LNCaP clone FGC (cell line): ENCODE measurements at places on chromosomes 6 and 20.

DNA sequence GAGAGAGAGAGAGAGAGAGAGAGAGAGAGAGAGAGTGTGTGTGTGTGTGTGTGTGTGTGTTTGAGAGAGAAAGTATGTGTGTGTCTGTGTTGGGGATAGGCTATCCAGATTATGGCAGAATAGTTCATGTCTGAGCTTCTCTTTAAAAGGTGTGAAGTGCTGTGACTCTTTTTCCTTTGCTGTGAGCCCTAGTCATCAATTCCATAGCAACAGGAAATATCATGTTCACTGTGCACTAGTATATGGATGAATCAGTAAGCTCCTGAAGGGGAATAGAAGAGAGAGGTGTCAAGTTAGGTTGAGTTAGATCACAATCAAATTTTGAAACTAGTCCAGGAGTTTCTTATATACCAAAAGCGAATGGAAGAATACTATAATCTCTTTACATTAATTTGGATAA lies 318.7 kb downstream of the RFPL4B start:
- no peak for DNase-seq

DNA sequence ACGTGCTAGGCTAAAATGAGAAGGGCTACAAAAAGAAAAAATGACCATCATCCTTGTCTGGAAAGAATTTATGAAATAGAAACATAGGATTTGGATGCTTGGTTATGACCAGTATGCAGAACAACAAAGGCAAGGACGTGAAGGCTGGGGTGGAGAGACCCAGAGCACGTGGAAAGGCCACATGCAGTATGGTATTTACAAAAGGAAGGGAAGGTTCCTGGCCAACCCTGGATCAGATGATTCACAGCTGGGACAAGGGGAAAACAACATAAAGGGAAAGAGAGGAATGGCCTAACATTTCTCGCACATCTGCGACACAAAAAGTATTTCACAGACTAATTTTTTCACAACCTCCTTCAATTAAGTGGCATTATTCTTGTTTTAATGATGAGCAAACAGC lies 8.2 kb downstream of the STX7 start:
- no peak for DNase-seq

- no peak for DNase-seq
Measured at GRCh38 chr20:2136275-2136674, 34.6 kb downstream of the STK35 start.

- DNase-seq, result no peak
Measured at GRCh38 chr6:20732896-20733295, 198.6 kb downstream of the CDKAL1 start.

DNA sequence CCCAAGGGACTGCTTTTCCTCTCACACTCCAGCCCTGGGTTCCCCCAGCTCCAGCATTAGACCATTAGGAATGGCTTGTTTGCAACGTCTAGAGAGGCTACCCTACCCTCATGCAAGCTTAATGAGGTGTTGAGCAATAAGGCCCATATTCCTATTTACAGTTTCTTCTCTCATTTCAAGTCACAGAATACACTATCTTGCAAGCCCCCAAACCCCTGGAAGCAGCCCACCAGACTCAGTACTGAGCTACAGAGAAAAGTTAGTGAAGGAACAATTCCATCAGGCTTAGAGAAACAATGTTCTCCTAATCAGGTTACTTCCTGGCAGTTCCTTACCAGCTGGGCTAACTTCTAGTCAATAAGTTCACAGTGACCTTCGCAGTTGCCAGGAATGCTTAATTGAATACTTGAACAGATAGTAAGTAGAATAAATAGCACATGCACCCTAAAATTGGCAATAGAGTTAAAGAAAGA lies 606.5 kb upstream of the NOX3 start:
- DNase-seq, result no peak

- no peak for DNase-seq
Measured at GRCh38 chr6:140485740-140486449, 1111.4 kb upstream of the CITED2 start.

DNA sequence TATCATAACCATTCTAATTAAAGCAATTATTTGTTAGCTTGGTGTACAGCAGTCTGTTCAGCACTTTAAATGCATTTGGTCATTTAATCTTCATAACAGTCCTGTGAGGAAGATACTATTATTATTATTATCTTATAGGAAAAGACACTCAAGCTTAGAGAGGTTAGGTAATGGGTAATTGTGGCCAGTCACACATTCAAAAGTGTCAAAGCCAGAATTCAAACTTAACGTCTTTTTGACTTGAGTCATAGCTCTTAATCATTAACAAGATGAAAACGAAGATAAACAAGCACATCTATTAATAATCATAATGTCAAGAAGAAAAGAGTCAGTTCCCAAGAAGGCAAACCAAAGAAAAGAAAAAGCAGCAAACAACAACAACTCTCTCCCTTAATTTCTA lies 251.0 kb downstream of the SYNE1 start:
- no peak for DNase-seq

- no peak for DNase-seq
Measured at GRCh38 chr20:13121840-13122515, 99.1 kb upstream of the ISM1 start.

- no peak for DNase-seq
Measured at GRCh38 chr6:21610341-21610740, 16.8 kb downstream of the SOX4 start.

GRCh38 chr6:11320914-11321597 lies 88.6 kb upstream of the NEDD9 start:
- no peak for DNase-seq
